ENCODE measurements at places on chromosomes 6 and 20.

GRCh38 chr6:101296169-101296960 is 97.1 kb upstream of the GRIK2 start:
- no peak for DNase-seq

DNA sequence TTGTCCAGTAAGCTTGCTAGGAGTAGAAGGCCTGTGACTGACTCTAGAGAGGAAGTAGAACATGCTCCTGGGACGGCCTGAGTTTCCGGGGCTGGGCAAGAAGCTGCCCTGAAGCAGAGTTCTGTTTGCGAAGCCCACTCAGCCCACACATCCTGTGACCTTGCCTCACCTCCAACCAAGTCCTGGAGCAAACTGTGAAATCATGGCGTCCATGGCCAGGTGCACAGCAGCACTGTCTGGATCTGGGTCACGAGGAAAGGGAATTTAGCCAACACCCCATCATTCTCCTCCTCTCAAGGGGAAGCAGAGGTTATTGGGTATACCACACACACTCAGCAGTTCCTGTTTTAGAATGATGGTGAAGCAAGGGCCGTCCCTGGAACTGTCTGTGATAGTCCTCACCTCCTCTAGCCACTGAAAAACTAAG is 87.5 kb downstream of the CRYBG1 start:
- no peak for DNase-seq

DNA sequence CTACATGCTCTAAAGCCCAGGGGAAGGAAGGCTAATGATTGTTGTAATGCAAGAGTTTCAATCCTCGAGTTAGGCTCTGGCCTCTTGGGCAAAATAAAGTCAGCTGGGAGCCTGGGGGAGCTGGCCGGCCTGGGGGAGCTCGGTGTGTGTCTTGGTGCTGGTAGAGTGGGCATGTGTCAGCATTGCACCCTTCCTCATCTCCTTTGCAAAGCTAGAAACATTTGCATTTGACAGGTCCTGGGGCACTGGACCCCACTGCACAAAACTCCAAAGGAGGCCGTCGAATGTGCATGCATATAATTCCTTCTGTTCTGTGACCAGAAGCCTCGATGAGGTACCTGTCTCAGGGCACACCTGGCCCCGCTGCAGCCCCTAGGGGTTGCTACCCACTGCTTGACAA is 74.6 kb upstream of the SLC22A23 start:
- DNase-seq: no peak

DNA sequence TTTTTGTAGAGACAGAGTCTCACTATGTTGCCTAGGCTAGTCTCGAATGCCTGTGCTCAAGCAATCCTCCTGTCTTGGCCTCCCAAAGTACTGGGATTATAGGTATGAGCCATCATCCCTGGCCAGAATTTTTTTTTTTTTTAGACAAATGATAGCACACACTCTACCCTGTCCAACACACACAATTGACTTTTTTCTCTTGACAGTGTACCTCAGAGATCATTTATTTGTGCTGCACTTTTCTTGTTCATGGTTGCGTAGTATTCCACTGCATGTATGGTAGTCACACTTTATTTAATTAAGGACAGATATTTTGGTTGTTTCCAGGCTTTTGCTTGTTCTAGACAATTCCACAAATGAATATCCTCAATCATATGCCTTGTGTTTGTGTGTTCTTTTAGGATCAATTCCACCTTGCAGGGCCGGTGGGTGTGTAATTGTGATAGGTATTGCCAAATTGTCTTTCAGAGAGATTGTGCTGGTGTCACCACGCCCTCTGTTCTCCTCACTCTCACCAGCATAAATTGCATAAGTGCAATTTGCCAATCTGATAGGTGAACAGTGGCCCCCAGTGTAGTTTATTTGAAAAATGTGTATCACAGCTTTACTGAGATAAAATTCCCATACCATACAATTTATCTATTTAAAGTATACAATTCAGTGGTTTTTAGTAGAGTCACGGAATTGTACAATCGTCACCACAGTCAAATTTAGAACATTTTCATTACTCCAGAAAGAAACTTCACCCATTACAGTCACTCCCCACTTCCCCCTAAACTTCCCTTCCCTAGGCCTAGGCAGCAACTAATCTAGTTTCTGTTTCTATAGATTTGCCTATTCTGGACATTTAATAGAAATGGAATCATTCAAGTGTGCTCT is 20.1 kb downstream of the SRC start:
- no peak for DNase-seq

GRCh38 chr6:121222656-121223055 is 111.6 kb downstream of the TBC1D32 start:
- DNase-seq: no peak

GRCh38 chr6:25297039-25297441 is 17.9 kb downstream of the CARMIL1 start:
- no peak for DNase-seq

Data from right forelimb (tissue), 1 donor.